Cerebellar nuclear complex (tissue), 1 donor: ENCODE measurements at places on chromosomes 2 and 18.
A peak's percentile ranks its signal among the peaks of the same experiment; 100 is the strongest.

- no peak for DNase-seq
Observed at GRCh38 chr2:19580830-19581229, 222.4 kb upstream of the OSR1 start.

GRCh38 chr18:3995476-3996102 lies 459.5 kb downstream of the DLGAP1 start:
- no peak for DNase-seq

- DNase-seq = no peak
Observed at GRCh38 chr2:111055735-111056134, 65.0 kb upstream of the BCL2L11 start.

GRCh38 chr2:237714690-237715458 lies 83.7 kb upstream of the RBM44 start:
- no peak for DNase-seq

- DNase-seq = no peak
Observed at GRCh38 chr2:40374543-40375240, 77.2 kb downstream of the SLC8A1 start.

DNA sequence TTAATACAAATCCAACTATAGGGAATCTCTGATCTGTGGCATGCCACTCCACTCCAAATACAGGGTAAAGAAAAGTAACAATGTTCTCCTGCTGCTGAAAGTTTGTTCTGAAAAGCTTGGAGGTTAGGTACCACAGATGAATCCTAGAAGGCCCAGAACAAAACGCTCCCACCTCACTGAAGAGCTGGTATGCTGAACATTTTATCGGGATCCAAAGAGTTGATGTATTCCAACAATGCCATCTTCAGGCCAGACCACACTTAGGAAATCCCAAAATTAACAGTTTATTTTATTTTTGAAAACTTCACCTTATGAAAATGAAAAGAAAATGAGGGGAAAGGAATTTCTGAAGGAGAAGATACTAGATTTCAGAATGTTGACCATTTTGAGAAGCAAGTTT lies 145.1 kb upstream of the CDH19 start:
- no peak for DNase-seq

- DNase-seq = no peak
Observed at GRCh38 chr2:110852541-110853263, 120.3 kb downstream of the ACOXL start.

- DNase-seq = no peak
Observed at GRCh38 chr2:174959787-174960186, 45.4 kb downstream of the CHN1 start.

DNA sequence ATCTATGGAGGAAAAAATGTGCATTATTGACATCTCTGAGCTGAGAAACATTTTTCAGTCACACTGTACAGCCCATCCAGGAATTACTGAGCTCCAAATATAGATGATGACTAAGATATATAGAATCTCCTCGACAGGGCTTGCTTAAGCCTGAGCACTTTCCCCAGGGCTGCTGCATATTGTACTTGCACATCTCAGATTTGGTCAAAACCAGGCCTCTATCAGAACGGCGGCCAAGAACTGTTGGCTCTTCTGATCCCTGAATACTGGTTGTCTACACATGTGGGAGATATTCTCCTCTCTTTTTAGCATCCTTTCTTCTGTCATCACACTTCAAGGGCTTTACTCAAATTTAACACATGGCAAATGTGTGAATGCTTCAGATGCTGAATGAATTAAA lies 201.5 kb upstream of the SLC35G4 start:
- no peak for DNase-seq

- peak; percentile 82 for DNase-seq
Observed at GRCh38 chr2:106745468-106745867, 140.5 kb downstream of the ST6GAL2 start.

GRCh38 chr18:35099911-35100310 lies 58.7 kb downstream of the MAPRE2 start:
- DNase-seq = no peak

- DNase-seq = no peak
Observed at GRCh38 chr2:81181845-81182244, 877.3 kb upstream of the LRRTM1 start.

DNA sequence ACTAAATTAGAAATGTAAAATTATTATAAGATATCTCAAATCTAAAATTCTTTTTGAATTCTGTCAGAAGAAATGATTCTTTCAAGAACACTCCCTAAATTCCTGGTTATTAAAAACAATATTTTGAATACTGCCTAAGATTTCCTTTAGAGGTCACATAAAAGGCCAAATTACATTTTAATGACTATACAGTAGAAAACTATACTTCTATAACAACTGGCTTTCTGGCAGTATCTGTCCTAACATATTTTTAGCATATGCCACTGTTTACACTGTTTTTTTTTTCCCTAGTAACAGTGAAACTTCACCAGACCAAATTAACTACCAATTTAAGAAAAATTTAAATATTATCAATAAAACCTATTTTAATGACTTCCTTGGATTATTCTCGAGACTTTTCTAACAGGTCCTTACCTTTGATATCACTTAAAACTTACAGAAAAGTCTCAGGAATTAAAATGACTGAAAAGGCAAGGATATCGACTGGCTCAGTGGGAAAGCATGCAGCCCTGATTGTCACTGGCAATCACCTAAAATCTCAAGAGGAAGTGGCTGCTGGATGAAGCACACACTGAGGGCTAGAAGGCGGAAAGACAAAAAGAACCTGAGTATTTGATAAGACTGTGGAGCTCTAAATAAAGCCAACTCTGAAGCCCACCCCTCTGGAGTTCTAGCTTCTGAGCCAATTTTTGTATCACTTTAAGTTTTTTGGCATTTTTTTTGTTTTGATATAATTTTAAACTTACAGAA lies 59.6 kb downstream of the SPIRE1 start:
- DNase-seq = no peak

- DNase-seq = no peak
Observed at GRCh38 chr2:160457588-160457987, 36.0 kb downstream of the RBMS1 start.

GRCh38 chr18:24364177-24364576 lies 33.4 kb downstream of the OSBPL1A start:
- no peak for DNase-seq

- no peak for DNase-seq
Observed at GRCh38 chr2:70936165-70936978, 672 bp downstream of the ATP6V1B1 start.

DNA sequence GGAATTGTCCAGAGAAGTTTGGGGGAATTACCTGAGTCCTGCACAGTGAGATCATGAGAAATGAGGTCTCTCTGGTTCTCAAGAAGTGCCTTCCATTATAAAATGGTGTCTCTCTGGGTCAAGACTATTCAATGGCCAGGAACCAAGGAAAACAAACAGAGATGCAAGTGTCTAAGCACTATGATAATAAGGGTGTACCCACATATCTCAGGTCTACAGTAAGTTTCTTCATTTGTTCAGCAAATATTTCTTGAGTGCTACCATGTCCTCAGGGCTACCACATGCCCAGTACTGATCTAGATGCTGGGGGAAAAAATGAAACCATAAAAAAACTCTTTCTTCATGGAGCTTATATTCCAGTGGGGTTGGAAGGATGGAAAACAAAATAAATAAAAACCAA lies 170.0 kb downstream of the ACKR3 start:
- DNase-seq = no peak

DNA sequence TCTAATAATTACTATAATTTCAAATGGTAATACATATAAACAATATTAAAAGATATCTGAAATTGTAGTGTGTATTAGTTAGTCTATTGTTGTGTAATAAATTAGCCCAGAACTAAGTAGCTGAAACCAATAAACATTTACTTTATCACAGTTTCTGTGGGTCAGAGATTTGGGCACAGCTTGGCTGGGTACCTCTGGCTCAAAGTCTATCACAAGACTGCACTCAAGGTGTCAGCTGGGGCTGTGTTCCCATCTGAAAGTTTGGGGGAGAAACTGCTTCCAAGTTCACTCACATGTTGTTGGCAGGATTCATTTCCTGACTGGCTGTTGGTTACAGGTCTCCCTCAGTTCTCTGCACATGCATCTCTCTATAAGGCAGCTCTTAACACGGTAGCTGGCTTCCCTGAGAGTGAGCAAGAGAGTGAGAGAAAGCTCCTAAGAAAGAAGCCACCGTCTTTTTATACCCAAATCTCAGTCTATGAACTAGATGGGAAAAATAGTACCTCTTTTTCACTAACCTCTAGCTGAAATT lies 25.6 kb upstream of the WIPF1 start:
- DNase-seq = no peak

DNA sequence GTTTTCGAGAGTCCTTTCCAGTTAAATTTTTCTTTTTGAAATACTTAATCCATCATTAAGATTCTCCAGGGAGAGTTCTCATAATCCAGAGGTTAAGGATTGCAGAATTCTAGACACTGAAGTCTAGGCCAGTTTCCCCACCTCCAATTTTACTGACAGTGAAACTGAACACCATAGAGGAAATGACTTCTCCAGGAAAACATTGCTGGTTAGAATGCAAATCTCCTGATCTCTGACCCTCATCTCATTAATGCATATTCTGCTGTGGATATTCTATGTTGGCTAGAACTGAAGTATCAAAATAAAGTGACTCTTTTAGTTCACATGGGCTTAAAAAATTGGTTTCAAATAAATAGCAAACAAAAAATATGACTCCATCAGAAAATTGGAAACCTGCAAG lies 105.8 kb upstream of the UGP2 start:
- DNase-seq = no peak

DNA sequence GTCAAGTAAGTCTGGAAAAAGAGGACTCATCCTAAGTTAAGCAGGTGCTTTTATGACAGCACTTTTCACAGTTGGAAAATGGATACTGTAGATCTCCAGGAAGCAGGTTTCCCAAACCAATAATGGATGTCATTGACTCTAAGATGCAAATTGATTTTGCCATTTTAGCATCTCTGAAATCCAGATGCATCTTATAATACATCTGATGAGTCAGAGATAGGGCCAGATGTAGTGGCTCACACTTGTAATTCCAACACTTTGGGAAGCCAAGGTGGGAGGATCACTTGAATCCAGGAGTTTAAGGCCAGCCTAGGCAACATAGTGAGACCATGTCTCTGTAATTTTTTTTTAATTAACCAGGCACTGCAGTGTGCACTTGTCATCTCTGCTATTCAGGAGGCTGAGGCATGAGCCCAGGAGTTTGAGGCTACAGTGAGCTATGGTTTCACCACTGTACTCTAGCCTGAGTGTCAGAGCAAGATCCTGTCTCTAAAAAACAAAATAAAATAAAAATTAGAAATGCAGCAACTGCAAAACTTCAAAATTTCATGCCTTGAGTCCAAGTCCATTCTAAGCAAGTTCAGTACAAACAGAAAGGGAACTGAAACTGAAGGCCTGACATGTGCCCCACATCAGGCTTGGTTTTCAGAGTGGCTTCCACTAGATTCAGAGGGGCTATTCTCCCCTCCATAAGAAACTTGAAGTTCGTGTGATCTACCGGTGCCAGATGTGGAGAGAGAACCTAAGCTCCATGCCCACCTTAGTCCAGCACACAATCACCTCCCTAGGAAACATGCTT lies 267.8 kb upstream of the NCKAP5 start:
- DNase-seq = no peak

DNA sequence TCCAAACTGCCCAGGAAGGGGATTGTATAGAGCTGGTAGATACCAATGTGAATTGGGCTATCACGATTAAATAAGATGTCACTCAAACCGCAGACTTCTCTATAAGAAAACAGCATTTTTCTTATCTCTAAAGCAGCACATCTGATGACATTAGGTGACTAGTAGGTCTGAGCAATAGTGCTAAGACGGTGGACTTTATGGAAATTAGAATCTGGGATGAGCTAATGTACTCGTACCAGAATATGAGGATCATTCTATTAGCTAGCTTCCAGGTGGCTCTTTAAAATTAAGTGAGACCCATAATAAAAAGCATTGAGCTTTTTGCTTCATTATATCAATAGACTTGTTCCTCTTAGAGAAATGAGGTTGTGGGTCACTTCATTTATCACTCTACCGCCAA lies 130.0 kb upstream of the MC4R start:
- DNase-seq = no peak

DNA sequence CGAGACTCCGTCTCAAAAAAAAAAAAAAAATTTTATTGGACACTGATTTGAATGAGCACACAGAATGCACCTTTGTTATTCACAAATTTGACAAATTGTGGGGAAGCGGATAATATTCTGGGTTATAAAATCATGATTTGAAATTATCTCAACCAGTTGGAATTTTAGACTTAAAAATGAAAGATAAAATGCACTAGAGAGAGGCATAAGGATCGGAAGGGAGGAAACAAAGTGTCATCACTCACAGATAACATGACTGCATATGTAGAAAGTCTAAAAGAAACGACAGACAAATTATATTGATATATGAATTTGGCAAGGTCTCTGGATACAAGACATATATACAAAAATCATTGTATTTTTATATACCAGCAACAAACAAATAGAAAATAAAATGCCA lies 70.6 kb downstream of the CD28 start:
- no peak for DNase-seq

DNA sequence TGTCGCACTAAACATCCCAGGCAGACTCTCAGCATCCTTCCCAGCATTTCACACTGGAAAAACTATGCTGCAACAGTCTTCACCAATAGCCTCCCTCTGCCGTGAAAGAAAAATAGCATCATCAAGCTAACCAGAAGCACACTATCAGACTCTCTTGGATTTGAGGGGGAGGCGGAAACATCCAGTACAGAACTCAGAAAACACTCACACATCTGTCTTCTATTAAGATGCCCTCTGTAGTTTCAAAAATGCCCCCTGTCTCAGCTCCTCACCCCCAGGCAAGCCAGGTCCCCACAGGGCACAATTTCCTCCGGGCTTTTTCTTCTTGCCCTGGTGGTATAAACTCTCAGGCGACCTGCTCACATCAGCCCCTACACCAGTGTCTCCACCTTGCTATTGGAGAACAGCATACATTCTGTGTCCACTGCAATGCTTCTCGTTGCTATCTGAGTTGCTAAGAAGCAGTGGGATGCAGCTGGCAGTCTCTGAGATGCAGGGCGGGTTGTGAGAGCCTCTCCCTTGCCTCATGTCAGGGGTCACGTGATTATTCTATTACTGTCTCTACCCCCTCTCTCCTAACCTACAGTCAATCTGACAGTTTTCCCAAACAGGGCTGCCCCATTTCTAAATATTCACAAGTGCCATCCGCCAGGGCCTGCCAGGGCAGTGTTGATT lies 189.9 kb downstream of the INO80D start:
- DNase-seq = no peak

- no peak for DNase-seq
Observed at GRCh38 chr2:26914659-26915310, 55.7 kb upstream of the MAPRE3 start.

GRCh38 chr2:85898881-85899280 lies 10.1 kb upstream of the ST3GAL5 start:
- no peak for DNase-seq

GRCh38 chr18:49022311-49023161 lies 71.8 kb upstream of the SMAD7 start:
- DNase-seq = no peak

- no peak for DNase-seq
Observed at GRCh38 chr2:100193291-100193710, 50.9 kb upstream of the AFF3 start.

GRCh38 chr2:12201369-12201768 lies 454.9 kb downstream of the LPIN1 start:
- DNase-seq = no peak
